ENCODE measurements at places on chromosomes 4 and X.

DNA sequence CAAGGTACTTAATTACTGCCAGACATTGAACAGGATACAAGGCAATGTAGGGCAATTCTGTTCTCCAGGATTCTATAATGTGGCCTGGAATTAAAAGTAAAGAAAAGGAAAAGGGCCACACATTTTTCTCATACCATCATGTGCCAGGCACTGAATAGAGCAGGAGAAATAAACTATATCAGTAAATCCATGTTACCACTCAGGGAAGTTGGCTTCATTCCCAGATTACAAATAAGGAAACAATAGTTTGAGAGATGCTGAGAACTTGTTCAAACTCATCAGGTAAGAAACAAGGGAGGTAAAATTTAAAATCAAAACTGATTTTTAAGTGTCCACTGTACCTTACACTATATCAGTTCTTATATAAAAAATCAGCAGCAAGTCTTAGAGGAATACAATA, 645.0 kb upstream of the ATOH1 start:
- DNase-seq, result peak; percentile 77

GRCh38 chr4:72110886-72111285, 79.1 kb downstream of the NPFFR2 start:
- DNase-seq, result no peak

GRCh38 chr4:183100827-183101226, 1.8 kb downstream of the WWC2 start:
- DNase-seq, result no peak

DNA sequence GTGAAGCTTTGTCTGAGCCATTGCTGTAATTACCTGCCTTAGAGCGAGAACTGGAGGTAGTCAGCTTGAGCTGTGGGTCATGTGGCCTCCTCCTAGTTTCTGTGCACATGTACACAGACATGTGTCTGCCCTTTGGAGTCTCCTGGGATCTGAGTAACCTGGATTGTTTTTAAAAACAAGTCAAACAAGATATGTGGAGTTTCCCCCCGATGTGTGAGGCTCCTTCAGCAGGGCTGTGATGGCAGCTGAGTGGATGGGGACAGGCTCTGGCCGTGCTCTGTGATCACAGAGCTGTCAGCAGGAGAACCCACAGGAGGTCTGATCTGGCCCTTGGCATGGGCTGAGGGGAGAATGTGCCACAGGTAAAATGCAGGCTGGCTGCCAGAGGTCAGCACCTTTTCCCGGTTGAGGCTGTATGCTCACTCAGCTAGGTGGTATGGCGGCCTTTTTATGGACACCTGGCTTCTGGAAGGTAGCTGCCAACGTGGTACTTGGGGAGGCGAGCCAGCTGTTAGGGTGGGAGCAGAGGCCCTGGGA, 38.4 kb downstream of the NOP14 start:
- no peak for DNase-seq

- DNase-seq, result no peak
Measured at GRCh38 chr4:163913571-163913970, 419.1 kb downstream of the TMA16 start.

DNA sequence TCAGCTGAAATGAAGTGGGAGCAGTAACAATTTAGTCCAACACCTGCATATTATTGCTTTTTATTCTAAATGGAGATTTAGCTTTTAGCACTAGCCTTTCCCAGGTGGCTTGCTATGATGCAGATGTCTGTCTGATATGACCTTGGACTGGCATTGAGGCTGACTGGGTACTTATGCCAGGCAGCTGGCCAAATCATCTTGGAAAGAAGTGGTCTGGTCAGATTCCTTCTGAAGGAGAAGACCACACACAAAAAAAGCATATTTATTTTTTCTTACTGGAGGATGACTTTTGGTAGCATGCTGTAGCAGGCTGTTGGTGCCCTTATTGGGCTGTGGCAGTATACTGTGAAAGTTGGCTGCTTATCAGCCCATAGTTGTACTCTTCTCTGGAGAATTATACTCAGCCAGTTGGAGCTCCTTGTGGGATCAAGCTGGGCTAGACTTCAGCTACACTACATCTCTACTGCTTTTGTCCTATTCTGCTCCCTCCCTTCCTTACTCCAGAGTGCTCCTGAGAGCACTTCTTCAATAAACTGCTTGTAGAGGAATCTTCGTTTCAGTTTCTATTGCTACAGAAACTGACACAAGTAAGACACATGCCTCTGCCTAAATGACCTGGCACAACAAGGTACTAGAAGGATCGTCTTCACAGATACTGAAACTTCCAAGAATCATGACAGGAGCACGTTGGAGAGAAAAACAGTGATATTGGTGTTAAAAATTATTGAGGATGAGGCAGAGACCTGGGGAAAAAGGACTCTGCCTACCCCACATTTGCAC, 196.8 kb upstream of the RPS6KA3 start:
- no peak for DNase-seq

DNA sequence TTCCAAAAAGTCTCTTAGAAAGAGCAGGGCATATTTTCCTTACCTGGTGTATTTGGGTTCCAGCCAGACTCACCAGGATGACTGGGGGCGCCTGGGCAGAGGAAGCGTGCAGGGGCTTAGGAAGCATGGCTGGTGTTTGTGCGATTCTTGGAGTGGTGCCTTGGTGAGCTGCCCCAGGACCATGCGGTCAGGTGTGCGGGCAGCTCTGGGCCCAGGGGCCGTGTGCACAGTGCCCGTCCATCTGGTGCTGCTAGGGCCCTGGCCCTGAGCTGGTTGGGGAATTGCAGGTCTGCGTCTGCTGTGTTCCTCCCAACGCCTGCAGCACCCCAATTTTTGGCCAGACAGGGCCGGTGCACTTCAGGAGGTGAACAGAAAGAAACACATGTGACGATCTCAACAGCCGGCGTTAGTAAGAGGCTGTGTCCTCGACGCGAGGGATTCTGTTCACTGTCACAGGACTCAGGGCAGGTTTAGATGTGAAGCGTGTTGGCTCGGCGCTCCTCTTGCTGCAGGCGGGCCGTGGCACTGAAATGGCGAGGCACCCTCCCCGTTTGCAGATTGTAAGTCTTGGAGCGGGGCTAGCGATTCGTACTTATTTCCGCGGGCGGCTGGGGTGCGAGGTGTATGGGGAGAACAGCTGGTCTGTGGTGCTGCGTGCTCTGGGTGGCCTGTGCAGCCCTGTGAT, 15.2 kb downstream of the RGS12 start:
- DNase-seq, result no peak

- no peak for DNase-seq
Measured at GRCh38 chr4:30802622-30803323, 82.6 kb downstream of the PCDH7 start.

GRCh38 chr4:164931551-164932324, 45.7 kb downstream of the TRIM61 start:
- DNase-seq, result no peak

DNA sequence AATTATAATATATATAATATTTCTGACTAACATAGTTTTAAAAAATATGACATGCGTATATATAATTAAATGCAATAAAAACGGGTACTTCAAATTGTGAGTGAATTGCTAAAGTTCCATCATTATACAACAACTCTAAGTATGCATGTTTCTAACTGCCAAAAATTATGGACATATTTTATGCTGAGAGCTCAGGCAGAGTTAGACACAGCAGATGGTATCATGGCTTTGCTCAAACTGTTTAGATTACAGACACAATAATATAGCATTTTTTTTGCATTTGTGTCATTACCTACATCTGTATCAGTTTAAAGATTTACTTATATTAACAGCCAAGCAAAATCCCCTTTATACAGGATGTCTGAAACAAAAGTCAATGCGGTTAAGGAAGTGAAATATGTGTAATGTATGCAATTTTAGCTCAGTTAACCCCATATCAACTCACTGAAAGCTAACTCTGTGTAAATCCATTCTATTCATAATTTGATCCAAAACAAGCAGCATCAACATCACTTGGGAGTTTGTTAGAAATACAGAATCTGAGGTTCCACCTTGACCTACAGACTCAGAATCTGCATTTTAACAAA, 119.1 kb upstream of the CNKSR2 start:
- no peak for DNase-seq

DNA sequence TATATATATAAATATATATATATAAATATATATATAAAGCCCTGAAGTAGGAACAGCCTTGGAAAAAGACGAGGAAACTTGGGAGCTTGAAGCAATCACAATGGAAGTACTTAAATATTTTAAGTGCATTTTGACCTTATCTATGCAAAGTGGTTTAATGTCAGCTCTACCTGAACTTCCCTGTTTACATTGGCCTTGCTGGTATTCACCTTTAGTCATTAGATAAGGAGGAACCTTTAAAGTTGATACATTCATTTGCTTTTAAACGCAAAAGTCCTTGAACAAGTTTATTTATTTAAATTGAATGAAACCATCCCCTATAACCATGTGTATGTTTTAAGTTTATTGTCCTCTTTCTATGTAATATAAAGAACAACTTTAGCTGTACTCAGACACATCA, 166.7 kb upstream of the ANKRD50 start:
- no peak for DNase-seq

DNA sequence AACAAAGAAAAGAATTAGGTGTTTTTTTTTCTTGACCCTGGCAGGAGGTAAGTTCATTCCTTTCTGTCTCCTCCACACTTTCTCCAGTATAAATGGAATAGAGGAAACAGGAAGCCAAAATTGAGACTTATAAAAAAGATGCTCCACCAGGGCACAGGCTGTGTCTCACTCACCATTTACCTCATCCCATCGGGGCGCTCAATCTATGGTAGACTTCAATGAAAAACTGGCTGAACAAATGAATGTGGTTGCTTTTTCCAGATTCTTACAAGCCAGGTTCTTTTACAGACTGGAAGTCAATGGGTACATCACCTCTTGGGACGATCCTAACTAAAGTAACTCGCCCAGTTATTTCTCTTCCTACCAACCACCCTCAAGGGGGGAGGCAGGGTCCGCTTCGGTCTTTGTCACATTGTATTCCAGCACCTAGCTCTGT, 685 bp downstream of the COMMD8 start:
- no peak for DNase-seq

GRCh38 chr4:151359576-151359975, 34.2 kb upstream of the SH3D19 start:
- peak; percentile 9 for DNase-seq

DNA sequence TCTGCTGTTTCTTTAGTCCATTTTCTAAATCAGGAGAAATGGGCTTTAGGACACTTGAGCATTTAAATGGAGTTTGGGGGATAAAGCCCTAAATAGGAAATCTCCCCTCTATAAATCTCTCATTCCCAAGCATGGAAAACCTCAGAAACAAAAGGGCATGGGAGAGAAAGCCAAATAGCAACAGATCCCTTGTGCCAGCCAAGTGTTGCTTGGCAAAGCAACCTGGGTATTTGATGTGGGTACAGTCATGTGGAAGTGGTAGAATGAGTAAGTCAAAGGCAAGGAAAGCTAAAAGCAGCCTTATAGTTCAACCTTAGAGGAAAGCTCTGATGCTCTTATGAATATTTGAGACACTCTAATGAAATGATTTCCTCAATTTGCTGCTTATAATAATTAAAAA, 29.5 kb upstream of the SERTM2 start:
- DNase-seq, result no peak

DNA sequence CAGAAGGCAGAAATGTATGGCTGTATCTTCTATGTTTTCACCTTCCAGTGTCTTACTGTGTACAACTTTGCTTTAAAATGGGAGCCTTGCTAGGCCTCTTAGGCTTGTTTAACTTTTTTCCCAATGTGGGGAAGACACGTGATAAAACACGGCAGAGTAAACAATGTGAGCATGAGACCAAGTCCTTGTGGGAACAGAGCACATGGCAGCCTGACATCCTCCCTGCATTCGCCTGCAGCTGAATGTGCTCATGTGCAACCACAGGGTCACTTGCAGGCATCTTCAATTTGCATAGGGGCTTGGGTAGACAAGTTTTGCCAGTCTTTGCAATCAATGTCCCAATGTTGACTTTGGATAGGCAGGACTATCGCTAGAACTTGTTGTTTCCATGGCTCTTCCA, 91.8 kb downstream of the CCNG2 start:
- no peak for DNase-seq

DNA sequence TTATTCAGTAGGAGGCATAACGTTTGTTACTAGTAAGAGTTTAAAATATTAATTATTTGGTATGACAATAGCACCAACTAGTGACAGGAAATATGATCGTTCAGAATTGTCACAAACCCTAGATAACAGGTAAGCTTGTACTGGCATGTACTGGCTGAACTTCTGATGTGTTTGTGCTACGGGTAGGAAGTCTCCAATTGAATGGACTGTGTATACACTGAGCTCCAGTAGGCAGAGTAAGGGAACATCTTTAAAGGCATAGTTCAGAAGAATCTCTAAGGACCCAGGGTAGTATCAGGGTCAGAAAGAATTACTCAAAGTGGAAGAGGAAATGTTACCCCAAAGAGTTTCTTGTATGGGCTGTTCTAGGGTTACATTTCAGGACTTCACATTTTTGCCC, 230.4 kb downstream of the EDA2R start:
- DNase-seq, result no peak

DNA sequence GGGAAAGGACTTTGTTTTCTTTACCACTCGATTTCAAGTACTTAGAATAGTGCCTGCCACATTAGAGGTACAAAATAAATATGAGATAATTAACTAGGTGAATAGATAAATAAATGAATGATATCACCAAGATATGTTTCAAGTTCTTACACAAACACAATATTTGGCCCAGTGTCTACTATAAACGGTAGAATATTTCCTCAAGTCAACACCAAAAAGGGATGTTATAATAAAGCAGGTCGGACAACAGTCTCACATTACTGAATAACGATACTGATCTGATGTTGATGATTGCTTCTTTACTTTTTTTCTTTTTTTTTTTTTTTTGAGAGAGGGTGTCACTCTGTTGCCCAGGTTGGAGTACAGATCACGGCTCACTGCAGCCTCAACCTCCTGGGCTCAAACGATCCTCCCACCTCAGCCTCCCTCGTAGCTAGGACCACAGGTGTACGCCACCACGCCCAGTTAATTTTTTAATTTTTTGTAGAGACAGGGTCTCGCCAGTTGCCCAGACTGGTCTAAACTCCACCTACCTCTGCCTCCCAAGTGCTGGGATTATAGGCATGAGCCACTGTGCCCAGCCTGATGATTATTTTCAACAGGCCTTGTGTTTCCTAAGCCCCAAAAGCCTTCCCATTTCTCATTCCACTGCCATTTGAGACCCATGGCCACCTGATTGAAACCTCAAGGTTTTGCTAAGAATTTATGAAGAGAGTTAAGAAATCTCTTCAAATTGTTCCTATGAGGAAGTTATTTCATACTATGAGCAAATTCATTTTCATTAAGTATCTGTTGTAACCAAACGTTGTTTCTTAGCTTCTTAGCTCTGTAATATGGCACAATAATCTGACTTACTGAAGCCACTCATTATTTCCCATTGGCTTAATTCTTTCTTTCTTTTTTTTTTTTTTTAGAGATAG, 2.3 kb downstream of the MANBA start:
- DNase-seq, result no peak

- DNase-seq, result no peak
Measured at GRCh38 chr4:142373610-142374009, 472.5 kb downstream of the INPP4B start.

DNA sequence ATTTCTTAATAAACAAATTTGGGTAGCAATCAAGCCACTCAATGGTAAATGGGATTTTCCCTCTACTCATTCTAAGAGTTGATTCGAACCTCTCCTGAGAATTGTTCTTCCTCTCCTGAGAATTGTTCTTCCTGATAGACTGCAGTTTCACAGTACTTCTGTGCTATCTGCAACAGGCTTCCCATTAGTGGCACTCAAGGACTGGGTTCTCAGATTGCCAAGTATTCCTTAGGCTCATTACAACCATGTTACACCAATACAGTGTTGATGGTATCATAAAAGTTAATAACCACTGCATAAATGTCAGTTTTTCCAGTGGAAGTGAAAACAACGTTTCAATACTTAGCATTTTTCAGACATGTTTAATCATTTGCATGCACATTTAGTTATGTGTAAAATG, 201.6 kb downstream of the FRMPD4 start:
- DNase-seq, result no peak
